Activated T-cell treated with anti-CD3 and anti-CD28 coated beads for 4 hours (primary cell): ENCODE measurements at places on chromosomes 3 and 15.
A peak's percentile ranks its signal among the peaks of the same experiment; 100 is the strongest.

DNA sequence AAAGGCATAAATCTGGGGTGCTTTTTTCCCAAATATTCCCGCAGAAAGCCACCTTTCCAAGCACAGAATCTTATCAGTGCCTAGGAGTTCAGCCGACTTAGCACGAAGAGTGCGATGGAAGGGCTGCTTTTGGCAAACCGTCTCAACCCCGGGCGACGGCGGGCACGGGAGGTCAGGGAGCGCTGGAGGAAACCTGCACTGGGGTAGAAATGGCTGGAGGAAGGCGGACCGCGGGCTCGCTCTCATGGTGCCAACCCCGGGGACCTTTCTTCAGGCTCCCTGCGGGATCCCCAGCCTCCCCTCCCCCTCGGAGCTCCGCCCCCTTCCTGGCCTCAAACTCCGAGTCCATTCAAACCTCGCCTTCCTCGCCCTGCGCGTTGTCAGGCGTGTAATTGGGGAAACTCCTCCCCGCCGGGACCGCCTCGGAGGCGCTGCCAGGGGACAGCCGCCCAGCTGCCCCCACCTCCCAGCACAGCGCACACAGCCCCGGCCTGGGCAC lies at the start of gene GABRG3:
Gene GABRG3, plus strand, starts transcription at position 470 of the 499 bp plus-strand sequence.
- DNase-seq: no peak

- DNase-seq: no peak
Observed at GRCh38 chr3:127168271-127168670, 24.7 kb upstream of the PRR23E start.

DNA sequence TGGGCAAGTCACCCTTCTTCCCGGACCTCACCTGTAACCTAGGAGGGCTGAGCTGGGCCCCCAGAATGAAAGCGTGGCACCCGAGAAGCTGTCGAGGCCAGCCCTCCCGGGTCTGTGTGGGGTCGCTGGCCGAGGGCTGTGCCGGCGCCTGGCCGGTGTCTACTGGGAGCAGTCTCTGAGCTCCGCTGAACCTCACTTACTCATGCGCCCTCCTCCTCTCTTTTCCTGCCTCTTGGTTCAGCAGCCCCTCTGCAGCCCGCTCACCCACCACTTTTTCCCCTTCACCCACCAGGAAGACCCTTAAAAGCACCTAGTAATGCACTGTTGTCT lies 419 bp downstream of the HYKK start:
- DNase-seq: no peak

DNA sequence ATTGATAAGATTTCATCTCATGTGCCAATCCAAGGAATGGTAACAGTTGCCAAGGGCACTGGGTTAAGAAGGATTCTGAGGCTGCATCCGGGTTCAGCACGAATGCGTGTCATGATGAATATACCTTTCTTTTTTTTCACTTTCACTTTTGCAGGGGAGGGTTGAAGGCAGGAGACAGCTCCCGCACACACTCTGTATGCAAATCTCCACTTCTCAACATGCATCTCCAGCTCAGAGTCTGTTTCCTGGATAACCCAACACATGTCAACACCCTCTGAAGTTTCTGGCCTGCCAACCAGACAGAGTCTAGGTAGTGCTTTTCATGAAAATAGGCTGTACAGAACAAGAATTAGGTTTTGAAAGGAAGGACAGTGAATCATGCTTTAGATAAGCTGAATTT lies 21.6 kb downstream of the B4GALT4 start:
- DNase-seq: no peak

GRCh38 chr3:175336406-175337133 lies 477.4 kb downstream of the NAALADL2 start:
- DNase-seq: no peak

DNA sequence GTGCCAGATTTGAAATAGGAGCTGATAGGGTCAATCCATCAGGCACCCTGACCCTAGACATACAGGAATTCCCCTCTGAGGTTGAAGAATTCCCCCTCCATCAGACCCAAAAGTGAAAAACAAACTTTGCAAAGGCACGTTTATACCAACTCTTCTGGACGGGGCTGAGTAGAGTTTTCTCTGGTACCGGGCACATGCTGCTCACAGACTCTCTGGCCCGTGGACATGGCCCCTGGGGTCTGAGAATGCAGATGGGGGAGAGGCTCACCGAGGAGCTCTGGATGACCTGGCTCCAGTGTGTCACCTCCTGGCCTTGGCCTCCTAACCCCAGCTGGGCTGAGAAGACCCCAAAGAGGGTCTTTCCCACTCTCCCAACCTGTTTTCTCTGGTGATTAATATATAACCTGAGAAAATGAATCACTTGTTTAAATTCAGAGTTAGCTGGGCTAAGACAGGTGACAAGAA lies 11.2 kb upstream of the LIPC start:
- DNase-seq: no peak

GRCh38 chr3:191246630-191247029 lies 47.6 kb downstream of the OSTN start:
- DNase-seq: no peak

DNA sequence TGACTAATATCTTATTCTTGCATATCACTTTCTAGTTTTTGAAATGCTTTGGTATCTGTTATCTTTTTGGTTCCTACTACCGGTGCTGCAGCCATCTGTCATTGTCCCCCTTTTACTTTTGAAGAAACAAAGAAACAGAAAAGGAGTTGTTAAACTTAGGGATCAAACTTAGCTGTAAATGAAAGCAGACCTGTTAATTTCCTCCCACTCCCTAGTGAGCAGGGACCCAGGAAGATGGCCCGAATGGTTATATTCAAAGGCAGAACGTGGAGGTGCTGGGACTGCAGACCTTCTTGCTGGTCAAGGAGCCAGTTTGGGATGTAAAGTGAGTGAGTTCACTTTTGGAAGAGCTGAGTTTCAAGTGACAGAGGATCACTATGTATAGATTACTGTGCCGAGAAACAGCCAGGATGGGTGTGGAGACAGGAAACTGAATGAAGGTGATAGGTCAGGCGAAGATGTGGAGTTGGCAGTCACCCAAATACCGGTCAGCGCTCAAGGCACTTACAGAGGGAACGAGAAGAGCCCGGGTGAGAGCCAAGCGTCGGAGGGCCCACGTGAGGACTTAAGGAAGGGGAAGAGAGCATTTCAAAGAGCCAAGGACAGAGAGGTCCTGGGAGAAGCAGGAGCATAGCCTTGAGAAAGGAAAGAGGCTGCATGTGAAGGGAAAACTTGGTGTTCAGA lies 20.1 kb downstream of the KBTBD8 start:
- no peak for DNase-seq

DNA sequence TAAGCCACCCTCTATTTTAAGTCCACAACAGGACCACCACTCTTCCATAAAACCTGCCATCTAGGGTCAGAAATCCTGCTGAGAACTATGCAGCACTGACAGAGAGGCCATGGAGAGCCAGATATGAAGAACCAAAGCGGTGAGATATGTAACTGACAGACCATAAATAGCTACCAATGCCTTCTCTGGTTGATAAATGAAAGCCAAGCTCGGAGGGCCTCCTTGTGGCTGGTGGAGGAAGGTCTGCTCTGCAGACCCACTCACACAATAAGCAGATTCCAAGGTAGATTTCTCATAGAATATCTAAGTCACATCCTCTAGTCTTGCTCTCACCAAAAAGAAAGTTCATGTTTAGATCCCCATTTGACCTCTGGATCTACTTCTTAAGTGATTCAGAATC lies 38.9 kb downstream of the RYK start:
- no peak for DNase-seq

DNA sequence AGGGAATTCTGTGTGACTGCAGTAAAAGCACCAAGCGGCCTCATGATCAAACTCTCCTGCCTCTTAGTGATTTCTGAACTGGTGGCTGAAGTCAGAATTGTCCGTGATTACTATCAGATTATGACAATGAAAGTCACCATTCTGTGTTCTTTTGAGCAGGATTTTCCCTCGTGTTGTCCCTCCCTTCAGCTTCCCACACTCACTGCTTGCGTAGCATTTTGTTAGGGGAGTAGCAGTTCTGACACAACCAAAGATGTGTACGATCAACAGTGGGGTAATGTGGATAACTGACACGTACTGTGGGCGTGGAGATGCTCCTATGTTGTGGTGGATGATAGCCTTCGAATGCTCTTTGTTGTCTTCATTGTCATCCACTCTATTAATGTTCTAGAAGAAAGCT lies 67.8 kb upstream of the ICE2 start:
- DNase-seq: no peak

DNA sequence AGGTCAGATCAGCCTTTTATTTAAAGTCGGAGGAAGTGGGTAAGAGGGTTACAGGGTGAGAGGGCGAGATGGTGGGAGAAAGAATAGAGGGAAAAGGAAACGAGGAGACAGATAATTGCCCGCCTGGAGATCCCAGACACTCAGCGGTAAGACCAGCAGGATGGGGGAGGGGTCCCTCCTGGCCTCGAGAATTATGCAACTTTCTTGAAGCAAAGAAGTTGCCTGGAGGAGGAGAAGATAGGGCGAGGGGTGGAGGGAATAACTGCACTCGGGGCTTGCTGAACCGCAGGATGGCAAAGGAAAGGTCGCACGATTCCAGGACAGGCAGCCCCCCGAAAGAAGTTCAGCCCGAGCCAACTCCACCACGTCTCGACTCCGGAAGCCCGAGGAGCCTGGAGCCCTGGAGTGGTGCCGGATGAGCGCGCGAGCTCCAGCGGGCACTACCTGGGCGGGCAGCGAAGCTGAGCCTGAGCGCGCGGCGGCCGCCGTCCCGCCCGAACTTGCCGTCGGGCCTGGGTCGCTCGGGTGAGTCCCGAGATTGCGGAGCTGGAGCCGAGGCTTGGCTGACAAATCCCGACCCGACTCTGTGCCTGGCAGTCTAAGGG lies 402 bp downstream of the WWTR1 start:
- no peak for DNase-seq

GRCh38 chr15:89991312-89991711 lies 9.8 kb upstream of the ZNF710 start:
- no peak for DNase-seq

DNA sequence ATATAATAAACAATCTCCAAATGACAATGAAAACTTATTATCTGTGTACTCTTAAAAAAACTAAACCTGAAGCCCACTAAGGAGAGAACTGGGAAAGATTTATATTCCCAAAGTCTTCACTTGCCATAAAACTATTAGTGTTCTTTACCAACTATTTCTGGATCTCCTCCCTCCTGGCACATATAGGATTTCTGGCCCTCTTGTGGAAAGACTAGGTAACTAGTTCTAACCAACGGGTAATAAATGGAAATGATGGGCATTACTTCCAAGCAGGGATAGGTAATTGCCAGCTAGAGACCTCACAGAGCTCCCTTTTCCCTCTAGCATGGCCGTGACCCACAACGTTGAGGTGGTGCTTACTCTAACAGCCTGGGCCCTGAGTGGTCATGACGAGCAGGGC lies 110.1 kb downstream of the DNAH12 start:
- DNase-seq: no peak

GRCh38 chr3:169509780-169510692 lies 153.5 kb downstream of the MECOM start:
- no peak for DNase-seq

DNA sequence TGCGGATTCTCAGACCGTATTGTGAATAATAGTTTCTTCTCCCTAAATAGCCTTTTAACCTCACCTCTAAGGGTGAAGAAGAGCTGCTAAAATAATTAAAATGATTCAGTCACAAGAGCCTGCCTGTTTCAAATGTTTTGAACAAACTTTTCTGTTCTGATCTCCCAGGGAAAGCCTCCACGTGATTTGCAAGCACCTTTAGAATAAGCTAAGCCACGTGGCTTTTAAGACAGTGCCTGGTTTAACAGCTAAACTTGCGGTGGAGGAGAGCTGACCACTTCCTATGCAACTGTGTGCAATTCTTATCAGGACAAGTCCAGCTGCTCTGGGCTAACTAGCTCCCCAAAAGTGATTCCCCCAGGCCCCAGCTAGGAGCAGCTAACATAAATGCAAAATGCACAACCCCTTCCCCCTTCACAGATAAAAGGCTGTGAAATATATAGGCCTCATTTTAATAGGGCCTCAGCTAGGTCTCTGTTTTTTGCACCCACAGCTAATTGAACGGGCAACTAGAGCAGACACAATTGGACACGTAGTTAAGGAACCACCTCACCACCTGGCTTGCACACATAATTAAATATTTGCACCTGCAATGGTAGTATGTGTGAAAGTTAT lies 401.2 kb upstream of the NR2F2 start:
- DNase-seq: no peak

DNA sequence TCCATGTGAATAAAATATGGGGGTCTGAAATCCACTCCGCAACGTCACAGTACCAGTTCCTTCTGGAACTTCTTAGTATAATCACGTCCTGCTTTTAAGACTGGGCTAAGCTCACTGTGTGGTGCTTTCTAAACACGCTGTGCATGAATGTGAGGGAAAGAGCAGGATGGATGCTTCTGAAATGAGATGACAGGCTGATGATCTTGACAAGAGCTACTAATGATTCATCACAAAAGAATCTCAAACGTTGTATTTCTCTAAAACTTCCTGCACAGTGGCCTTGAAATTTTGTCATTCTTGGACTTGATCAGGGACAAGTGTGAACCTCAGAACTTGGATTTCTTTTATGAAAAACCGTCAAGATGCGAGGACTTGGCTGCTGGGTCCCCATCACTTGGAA lies 221.4 kb downstream of the CADPS start:
- no peak for DNase-seq

GRCh38 chr3:159910991-159911663 lies 77.5 kb upstream of the IL12A start:
- DNase-seq: no peak

GRCh38 chr15:62976301-62976881 lies 66.2 kb upstream of the TPM1 start:
- DNase-seq: no peak

- no peak for DNase-seq
Observed at GRCh38 chr3:129022114-129023007, 21.3 kb downstream of the EFCC1 start.

DNA sequence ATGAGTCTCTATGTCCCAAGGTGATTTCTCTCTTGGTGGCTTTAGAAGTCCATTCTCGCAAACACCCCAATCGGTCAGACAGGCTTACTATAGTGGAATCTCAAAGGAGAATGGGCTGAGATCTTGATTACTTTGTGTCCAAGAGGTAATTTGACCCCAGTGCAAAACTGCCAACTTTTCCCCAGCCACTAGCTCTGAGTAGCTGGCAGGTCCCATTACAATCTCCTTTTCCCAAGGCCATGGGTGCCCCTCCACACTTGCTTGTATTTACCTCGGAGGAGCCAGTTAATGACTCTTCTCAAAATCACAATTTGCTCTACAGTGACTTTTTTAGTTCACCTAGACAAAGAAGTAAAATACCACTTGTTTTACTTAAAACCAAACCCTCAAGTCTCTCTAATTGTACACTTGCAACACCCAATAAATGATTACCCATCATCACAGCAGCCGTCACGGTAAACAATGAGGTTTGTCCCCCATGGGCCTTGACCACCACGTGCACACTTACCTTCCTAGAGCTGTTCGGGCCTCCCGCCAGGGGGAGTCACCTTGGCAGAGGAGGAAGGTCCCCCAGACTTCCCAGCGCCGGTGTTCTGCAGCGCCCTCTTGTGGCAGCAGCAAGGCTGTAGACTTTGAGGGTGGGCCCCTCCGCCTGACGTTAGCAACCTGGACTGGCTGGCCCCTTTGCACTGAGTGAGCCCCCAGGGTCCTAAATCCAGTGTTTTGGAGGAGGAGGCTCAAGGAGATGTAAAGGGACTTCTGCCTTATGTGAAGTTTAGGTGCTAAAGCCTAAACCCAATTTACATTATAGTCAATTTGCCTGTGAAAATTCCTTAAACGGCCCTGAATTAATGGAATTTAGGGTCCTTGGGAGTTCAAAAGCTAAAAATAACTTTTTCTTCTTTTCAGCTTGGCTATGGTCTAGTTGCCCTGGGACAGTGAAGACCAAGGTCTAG lies 18.7 kb upstream of the HDAC11 start:
- peak; percentile 53 for DNase-seq
